ENCODE measurements at places on chromosomes 12 and 14.

DNA sequence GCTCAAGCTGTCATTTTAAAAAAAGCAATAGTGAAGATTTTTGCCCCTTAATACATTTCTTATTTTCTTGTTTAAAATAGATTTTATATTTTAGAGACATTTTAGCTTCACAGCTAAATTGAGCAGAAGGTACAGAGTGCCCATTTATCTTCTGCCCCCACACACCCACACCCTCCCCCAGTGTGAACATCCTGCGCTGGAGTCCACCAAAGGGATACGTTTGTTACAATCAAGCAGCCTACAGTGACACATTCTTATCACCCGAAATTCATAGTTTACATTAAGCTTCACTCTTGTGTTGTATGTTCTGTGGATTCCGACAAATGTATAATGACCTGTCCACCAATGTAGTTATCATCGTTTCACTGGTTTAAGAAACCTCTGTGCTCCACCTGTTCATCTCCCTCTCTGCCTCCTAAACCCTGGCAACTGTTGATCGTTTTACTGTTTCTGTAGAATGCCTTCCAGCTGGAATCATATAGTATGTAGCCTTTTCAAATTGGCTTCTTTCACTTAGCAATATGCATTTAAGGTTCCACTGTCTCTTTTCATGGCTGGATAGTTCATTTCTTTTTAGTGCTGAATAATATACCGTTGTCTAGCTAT, 91.0 kb upstream of the TRAF3 start:
- no peak for DNase-seq

- DNase-seq = no peak
Measured at GRCh38 chr14:31068235-31068634, 42.1 kb upstream of the STRN3 start.

- DNase-seq = no peak
Measured at GRCh38 chr14:99257673-99258221, 14.2 kb downstream of the BCL11B start.

GRCh38 chr12:44497044-44497443, 379.1 kb downstream of the NELL2 start:
- no peak for DNase-seq

- DNase-seq = peak; percentile 86
Measured at GRCh38 chr14:69543341-69544115, 31.1 kb downstream of the CCDC177 start.

DNA sequence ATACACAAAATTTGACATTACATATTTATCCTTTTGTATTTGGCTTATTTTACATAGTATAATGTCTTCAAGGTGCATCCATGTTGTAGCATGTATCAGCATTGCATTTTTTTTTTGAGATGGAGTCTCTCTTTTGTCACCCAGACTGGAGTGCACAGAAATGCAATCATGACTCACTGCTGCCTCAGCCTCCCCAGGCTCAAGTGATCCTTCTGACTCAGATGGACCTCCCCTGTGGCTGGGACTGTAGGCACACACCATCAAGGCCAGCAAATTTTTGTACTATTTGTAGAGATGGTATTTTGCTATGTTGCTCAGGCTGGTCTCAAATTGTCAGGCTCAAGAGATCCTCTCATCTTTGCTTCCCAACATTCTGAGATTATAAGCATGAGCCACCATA, 214.4 kb upstream of the ALG10B start:
- no peak for DNase-seq

DNA sequence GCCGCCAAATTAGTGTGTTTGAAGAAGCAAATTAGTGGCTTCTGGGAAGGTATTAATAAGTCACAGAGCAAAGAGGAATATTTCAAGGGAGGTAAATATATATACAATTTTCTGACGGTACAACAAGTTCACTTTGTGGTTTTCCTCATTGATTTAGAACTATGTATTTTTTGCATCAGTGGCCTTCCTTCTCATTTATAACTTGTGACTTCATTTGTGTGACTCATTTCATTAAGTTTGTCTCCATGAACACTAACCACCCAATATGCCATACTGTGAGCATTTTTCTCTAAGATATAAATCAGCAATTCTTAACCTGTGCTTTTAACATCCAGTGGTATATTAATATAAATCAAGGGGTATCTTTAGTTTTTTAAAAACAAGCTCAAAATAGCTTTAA, 29.3 kb upstream of the ARHGAP5 start:
- DNase-seq = no peak
